ENCODE measurements at places on chromosomes 3 and 15.

- DNase-seq, result no peak
Measured at GRCh38 chr3:97954228-97954827, 17.9 kb downstream of the RIOX2 start.

GRCh38 chr3:177251755-177252154, 54.5 kb upstream of the TBL1XR1 start:
- no peak for DNase-seq

- DNase-seq, result no peak
Measured at GRCh38 chr3:45623846-45624245, 29.3 kb downstream of the LIMD1 start.

DNA sequence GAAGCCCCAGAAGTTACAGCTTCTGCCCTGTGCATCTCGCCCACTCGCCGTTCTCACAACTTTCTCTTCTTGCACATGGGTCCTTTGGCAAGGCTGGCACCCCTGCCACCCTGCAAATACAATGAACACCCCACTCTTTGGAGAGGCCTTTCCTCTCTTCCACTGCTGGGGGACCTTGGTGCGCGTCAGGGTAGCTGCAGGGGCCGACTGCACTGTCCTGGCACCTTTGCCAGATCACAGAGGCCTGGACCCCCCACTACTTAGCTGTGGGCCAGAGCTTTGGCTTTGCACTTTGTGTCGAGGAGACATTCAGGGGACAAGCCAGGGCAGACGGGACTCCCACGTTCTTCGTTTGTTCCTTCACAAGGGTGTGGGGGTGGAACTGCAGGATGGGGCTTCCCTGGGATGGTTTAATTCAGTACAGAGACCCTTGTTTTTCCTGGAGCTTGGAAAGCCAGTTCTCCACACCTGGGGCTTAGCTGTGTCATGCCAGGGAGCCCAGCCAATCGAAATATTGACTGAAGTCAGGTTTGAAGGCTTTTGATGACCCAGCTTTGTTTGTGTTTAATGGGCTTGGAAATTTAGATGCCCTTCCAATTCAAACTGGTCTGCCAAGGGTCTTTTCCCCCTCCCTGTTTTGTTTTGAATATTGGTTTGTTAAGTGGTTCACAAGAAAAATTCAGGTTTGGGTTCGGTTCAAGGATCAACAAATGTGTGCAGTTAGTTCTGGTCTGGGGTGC, 256.1 kb upstream of the TLE3 start:
- DNase-seq, result peak; percentile 46

GRCh38 chr3:131998027-131998426, 36.8 kb downstream of the CPNE4 start:
- DNase-seq, result no peak

- no peak for DNase-seq
Measured at GRCh38 chr3:167783781-167784180, 48.3 kb downstream of the SERPINI1 start.

GRCh38 chr3:188202358-188203138, 48.6 kb downstream of the LPP start:
- peak; percentile 54 for DNase-seq

DNA sequence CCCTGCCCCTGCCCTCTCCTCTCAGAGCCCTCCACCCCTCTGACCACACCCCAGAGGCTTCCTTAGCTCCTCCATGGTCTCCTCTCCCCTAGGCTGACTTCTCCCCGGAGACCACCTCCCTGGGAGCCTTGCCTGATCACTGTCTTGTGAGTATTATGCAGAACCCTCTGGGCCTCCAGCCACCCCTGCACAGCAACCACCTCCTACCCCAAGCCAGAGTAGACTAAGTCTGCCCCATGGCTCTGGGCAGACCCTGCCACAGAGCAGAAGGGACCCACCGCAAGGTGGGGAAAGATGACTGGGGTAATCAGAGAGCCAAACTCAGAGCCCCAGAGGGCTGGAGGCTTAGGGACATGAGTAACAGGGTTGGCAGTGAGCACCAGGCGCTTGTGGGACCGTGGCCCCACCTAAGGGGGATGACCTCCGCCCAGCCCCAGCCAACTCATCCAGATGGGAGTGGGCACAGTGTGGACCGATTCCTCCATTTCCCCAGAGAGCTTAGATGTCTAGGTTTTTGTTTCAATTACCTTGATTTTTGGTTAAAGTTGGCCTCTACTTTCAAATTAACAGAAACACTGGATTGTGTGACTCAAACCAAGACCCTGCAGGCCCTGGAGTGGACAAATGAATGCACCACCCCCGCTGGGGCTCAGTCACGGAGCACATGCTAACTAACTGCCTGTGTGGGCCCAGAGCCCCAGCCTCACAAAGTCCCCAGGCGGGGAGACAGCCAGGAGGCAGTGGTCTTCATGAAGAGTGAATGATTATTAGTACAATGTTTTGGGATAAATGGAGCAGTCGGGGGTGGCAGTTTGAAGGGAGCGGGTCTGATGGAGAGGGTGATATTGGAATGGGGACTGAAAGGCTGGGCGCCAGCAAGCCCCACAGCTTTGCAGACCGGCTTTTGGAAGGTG, 119.4 kb upstream of the PRR20G start:
- DNase-seq, result no peak

- no peak for DNase-seq
Measured at GRCh38 chr15:90414408-90415028, 26.5 kb downstream of the IQGAP1 start.

GRCh38 chr15:100189319-100189718, 152.5 kb downstream of the ADAMTS17 start:
- no peak for DNase-seq

DNA sequence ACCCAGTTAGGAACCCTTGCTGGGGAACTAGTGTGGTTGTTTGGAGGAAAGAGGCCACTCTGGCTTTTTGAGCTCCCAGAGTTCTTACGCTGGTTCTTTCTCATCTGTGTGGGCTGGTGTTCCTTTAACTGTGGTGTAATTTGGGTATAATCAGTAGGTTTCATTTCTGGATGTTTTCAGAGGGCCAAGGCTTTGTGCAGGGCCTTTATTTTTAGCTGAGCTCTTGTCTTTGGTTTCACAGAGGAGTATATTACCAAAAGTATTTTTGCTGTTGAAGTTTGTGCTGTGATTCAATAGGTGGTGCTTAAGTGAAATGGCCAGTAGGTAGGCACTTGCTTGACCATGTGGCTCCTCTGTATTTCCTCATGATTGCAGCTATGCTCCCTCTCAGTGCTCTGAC, 357.9 kb downstream of the KCNH8 start:
- DNase-seq, result no peak

GRCh38 chr3:8988791-8989558, 25.7 kb upstream of the RAD18 start:
- no peak for DNase-seq

GRCh38 chr3:42999632-43000031, 20.5 kb downstream of the GASK1A start:
- no peak for DNase-seq

GRCh38 chr3:78148986-78149717, 1109.3 kb downstream of the ROBO2 start:
- no peak for DNase-seq

GRCh38 chr3:52834871-52835501, at the start of gene MUSTN1:
MUSTN1 (minus strand) TSS chr3:52835019; CDS start chr3:52834948, 71 bp downstream.
- DNase-seq, result peak; percentile 67

DNA sequence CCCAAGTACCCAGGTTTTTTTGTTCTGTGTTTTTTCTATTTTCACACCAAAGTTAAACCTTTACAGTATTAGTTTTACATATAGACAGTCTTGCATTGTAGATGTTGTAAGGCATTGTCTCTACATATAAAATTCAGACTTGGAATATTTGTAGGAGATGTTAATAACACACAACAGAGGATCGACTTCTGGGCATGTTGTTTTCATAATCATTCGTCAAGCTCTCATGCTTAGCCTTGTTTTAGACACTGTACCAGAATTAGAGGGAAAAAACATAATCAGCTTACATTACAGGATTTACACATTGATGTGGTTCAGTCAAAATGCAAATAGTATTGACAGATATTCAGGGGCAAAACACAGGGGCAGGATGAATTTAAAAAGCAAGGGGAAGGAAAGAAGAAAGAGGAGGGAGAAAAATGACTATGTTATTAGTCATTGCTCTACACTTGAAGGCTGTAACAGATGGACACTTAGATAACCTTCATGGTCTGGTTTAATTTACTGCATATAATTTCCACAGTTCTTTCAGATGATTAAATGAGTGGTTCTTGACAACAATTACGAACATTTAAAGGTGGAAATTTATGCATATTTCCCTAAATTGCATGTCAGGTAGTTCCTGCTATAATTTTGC, 7.5 kb downstream of the CMSS1 start:
- DNase-seq, result no peak

DNA sequence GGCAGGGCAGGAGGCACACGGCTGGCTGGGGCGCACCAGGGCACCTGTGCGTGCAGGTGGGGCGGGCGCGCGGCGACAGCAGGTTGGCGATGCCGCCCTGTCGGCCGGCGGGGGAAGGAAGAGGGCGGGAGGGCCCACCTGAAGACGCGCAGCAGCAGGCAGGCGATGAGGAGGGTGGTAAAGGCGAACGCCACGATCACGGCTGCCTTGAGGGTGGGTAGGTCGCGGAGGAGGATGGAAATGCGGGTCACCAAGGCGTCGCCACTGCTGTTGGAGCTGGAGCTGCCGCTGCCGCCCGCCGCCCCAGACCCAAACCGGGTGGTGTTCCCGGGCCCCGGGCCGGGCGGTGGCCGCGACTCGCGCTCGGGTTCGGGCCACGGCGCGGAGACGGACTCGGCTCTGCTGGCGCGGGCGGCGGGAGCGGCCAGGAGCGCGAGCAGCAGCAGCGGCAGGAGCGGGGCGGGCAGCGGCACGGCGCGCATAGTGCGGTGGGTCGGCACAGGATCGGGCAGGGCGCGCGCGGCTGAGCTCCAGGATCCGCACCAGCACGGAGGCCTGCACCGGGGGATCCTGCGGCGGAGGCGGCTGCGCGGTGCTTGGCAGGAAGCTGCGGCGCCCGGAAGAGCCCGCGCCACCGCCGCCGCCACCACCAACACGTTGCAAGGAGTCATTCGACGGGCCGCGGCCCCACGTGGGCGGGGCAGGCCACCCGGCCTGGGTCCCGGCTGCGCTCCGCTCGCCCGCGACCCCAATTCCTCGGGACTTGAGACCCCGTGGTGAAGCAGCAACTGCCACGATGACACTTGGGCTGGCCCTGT, at the start of gene FAM174B:
TSS of gene FAM174B (minus strand) at position 598 of the 818 bp plus-strand sequence.
- DNase-seq, result no peak

GRCh38 chr3:63654211-63654610, 1.7 kb downstream of the SNTN start:
- no peak for DNase-seq

GRCh38 chr3:45976191-45977091, 19.2 kb downstream of the FYCO1 start:
- DNase-seq, result no peak

- no peak for DNase-seq
Measured at GRCh38 chr3:19455546-19455945, 307.2 kb downstream of the KCNH8 start.

DNA sequence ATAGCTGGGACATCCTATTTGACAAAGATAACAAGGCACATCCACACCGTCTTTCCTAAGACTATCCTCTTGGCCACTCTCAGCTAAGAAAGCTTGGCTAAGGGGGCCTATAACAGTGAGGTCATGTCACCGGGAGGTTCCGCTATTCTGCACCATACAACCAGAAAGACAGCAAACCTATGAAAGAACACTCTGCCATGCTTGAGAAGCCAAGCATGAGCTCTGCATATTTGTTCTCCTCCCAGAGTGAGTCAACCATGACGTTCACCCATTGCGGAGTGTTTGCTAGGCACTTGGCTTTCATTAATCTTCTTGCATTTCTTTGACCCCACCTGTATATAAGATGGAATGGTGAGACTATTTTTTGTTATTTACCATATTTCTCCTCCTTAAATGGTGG, 141.2 kb downstream of the GMNC start:
- DNase-seq, result no peak

Data from right atrium auricular region (tissue), 2 donors.